ENCODE measurements at places on chromosomes 6 and 20.

GRCh38 chr6:132495604-132496079 is 17.3 kb downstream of the STX7 start:
- peak; percentile 38 for DNase-seq

DNA sequence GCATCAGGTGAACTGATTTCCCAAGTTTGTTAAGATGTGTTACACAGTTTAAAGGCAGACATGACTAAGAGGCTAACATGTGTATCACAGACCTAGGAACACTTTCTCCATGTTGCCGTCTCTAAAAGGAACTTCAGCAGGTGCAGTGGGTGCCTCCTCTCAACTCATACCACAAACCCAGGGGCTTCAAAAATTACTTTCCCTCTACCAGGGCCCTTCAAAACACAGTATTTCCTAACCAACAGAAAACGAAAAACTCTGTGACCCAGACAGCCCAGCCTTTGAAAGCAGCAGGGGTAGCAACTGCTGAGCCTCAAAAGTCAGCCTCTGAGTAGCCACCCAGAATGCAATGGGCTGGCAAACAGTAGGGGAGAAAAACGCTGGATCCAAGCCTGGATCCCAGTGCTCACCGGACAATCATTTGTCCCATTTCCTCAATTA is 28.5 kb downstream of the B4GALT5 start:
- DNase-seq = peak; percentile 31

DNA sequence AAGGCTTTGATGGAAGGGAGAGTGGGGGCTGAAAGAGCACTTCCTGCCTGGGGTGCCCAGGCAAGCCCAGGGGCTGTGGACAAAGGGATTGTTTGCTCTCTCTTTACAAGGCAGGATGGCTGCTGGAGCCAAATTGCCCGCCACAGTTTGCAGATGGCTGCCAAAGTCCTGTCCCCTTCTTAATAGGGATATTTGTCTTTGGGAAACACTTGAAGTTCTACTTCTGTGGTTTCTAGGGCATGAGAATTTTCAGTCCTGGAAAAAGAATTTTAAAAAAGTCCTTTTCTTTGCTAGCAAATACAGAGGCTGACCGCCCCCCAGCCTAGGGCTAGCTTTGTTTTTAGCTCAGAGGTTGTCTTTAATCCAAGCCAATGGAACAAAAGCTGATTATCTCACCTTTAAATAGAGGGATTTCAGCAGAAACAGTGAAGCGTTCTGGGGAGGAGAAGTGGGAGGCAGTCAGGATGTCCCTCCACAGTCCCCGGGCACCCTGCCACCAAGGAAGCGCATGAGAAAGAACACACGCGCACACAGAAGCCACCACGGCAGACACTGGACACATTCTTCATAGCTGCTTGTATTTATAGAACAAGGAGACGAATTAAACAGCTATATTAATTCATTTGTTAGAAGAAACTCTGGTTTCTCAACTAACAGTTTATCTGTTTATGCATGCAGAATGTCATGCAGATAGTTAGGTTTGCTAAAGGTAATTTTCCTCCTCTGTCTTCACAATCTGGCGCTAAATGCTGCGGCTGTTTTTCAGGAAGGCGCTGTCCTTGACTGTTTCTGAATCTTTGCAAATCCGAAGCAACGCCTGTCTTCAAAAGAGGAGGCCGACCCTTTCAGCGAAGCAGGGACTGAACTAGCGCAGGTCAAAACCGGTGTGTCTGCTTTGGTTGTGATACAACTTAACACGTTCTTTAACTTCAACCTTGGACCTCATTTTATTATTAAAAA is 736.9 kb downstream of the QKI start:
- no peak for DNase-seq

DNA sequence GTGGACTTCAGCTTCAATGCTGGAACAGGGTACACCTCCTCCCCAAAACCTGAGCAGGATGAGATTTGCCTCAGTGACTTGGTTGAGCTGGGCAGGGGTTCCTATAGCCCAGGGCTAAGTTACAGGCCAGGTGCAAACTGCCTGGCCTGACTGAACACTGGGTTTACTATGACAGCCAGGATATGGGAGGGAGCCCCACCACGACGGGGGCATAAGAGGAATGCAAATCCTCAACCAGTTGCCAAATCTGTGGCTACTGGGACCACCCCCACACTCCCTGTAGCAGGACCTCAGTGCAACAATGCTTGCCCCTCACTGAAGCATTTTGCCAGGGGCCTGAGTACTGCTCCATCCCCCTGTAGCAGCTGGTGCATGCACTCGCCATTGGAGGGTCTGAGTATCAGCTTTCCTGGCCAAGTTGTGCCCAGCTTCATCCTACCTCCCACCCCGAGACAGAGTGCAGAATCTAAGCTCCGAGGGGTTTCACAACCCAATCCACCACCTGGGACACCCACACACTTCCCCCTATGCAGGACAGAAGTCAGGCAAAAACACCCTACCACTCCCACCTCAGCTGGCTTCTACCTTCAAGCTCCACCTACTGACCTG is 27.6 kb downstream of the TREML4 start:
- no peak for DNase-seq

DNA sequence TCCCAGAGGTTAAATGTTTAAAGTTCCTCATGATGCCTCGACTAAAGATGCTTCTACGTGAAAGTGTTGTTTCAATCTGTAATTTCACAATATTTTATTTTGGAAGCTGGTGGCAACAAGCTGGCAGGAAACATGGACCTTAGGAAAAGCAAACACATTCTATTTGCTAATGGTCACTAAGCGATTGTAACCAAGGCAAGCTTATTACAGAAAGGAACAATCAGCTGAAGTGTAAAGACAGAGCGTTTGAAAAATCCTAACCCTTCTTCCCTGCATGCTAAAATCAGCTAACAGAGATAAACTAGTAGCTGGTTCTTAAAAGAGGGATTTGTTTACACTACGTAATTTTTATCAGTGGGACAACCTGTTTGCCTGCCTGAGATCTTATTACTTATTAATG is 50.0 kb downstream of the IL20RA start:
- no peak for DNase-seq
